A549 treated with GW870086 at 1 μM for 4 hours (cell line): ENCODE measurements at places on chromosomes 6 and 20. TPM values are rescaled to one million over a fixed set of nuclear protein-coding genes. Genes with fewer than 3 reads are reported as not detected.

Gene CST3
- 267 to 420 TPM (median 398 TPM) in 5 replicates for total RNA-seq

Gene ZNF165
- total RNA-seq = 0.67 to 0.97 TPM (median 0.90 TPM) in 5 replicates

Gene BPIFA1
- total RNA-seq = not detected in 5 replicates

Gene FRK
- total RNA-seq = 1.5 to 2.4 TPM (median 2.3 TPM) in 5 replicates

Gene LY6G5C
- 1.3 to 2.5 TPM (median 1.7 TPM) in 5 replicates for total RNA-seq

Gene PHACTR2
- 3.8 to 4.8 TPM (median 4.1 TPM) in 5 replicates for total RNA-seq

Gene ULBP2
- total RNA-seq = 2.1 to 4.2 TPM (median 3.6 TPM) in 5 replicates

Gene CNR1
- total RNA-seq = 0.45 to 0.65 TPM (median 0.46 TPM) in 5 replicates

Gene TBX18
- 11.3 to 21.0 TPM (median 18.6 TPM) in 5 replicates for total RNA-seq

Gene BTNL2
- total RNA-seq = not detected in 5 replicates

Gene ANKRD60
- not detected in 5 replicates for total RNA-seq

Gene PROKR2
- total RNA-seq = not detected in 5 replicates

Gene MAFB
- total RNA-seq = 0.13 to 0.31 TPM (median 0.16 TPM) in 5 replicates

Gene FRMD1
- total RNA-seq = 0.02 to 0.05 TPM (median 0.05 TPM) in 4 of 5 replicates, not detected in the other

Gene THBS2
- 0.02 to 0.08 TPM (median 0.03 TPM) in 3 of 5 replicates, not detected in the others for total RNA-seq

Gene ELOVL4
- 1.4 to 1.8 TPM (median 1.6 TPM) in 5 replicates for total RNA-seq

Gene SEL1L2
- not detected in 5 replicates for total RNA-seq

Gene TOX2
- total RNA-seq = 8.5 to 13.6 TPM (median 11.6 TPM) in 5 replicates

Gene CAGE1
- 0.20 TPM in 1 of 5 replicates, not detected in the others for total RNA-seq

Gene TCP11
- total RNA-seq = not detected in 5 replicates

Gene RHAG
- 0.06 to 0.15 TPM (median 0.09 TPM) in 3 of 5 replicates, not detected in the others for total RNA-seq

Gene HEY2
- 0.06 to 0.07 TPM (median 0.06 TPM) in 3 of 5 replicates, not detected in the others for total RNA-seq

Gene DDX39B
- 324 to 377 TPM (median 358 TPM) in 5 replicates for total RNA-seq
